ENCODE measurements at places on chromosomes 5 and 9.
A peak's percentile ranks its signal among the peaks of the same experiment; 100 is the strongest.

- DNase-seq, result no peak
Measured at GRCh38 chr5:157563373-157563928, 12.1 kb downstream of the ADAM19 start.

DNA sequence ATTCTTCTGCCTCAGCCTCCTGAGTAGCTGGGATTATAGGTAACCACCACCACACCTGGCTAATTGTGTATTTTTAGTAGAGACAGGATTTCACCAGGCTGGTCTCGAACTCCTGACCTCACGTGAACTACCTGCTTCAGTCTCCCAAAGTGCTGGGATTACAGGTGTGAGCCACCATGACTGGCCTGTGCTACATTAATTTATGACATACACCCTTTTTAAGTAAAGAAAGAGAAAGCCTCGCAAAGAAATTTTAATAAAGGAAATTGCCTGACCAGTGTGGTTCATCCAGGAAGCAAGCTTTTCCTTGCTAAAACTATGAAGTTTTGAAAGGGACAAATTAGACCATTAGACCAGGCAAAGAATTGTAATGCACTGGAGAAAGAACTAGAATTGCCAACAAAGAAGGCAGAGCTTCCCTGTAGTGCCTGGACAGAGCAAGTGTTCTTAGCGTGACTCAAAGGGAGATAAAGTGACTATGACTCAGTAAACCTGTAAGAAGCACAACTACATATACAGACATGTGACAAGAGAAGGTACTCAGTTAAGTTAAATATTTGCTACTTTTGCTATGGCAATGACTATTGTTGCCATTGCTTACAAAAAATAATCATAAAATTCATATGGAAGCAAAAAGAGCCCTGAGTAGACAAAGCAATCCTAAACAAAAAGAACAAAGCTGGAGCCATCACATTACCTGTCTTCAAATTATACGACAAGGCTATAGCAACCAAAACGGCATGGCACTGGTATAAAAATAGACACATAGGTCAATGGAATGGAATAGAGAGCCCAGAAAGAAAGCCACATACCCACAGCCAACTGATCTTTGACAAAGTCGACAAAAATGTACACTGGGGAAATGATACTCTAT lies 54.6 kb downstream of the FYB1 start:
- no peak for DNase-seq

GRCh38 chr9:83106263-83106662 lies 43.3 kb upstream of the RASEF start:
- no peak for DNase-seq

DNA sequence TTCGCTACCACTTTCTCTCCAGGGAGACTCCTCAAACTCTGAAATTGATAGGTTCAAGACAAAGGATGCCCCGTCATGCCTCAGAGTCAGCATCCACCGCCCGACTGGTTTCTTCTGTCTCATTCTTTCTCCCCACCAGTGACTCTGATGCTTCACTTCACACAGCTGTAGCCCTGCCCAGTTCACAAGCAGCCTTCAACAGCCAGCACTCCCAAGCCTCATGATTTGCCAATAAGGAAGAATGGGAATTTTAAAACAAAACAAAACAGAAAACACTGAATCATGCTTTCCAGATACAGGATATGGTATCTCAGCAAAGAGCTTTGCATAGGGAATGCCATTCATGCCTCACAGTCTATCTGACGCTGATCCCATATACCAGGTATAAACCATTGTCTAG lies 371.2 kb upstream of the RORB start:
- no peak for DNase-seq

- no peak for DNase-seq
Measured at GRCh38 chr5:157596487-157596886, 20.9 kb upstream of the ADAM19 start.

GRCh38 chr5:124342027-124342471 lies 404.4 kb downstream of the ZNF608 start:
- no peak for DNase-seq

- DNase-seq, result no peak
Measured at GRCh38 chr5:77774981-77775789, 954 bp downstream of the TBCA start.

GRCh38 chr5:74623006-74623611 lies 17.4 kb downstream of the ENC1 start:
- no peak for DNase-seq

DNA sequence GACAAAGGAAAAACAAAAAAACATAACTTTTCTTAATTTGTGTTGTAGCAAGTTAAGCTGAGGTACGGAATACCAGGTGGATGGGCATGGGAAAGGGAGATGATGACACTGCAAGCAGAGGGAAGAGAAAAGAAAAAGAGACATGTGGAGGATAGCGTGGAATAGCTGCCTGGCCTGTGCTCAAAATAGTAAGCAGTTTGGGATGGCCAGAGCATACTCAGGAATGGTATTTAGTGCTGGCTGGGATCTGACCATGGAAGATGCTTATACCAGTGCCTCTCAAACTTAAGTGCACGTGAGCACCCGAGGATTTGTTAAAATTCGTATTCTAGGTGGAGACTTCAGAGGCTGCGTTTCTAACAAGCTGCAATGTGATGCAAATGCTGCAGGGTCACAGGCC lies 41.3 kb downstream of the LNPEP start:
- DNase-seq, result no peak

DNA sequence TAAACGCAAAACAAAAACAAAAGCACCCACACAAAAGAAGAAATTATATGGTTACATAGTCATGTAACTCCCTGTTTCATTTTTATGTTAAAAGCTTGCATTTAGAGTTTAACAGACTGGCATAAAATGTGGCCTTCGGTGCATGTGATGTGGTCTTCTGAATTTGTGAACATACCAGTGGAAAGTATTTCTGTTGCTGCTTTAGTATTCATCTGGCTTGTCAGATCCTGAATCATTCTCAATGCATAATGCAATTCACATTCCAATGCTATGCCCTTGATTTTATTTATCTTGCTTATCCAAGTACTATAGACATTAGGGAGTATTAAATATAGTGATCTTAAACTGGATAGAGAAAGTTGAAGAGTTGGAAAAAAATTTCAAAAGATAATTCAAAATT lies 740.2 kb upstream of the ZNF608 start:
- DNase-seq, result no peak

DNA sequence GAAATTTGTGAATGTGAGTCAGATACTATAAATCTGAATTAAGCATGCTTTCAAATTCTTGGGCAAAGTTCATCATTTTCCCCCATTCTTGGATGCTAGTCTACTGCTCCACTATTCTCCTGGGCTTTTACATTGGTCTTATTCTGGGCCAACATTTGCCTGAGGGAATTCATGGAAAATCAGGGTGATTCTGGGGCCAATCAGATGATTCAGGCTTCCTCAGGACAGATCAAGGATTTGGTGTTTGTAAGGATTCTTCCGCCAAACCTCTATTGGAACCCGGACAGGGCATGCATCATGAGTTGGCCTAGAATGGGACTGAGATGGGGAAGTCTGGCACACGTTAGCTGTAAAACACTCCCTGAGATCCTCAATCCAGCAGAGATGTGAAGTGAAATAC lies 113.8 kb downstream of the MEF2C start:
- no peak for DNase-seq

GRCh38 chr5:130624805-130625204 lies 540.3 kb downstream of the HINT1 start:
- DNase-seq, result no peak

DNA sequence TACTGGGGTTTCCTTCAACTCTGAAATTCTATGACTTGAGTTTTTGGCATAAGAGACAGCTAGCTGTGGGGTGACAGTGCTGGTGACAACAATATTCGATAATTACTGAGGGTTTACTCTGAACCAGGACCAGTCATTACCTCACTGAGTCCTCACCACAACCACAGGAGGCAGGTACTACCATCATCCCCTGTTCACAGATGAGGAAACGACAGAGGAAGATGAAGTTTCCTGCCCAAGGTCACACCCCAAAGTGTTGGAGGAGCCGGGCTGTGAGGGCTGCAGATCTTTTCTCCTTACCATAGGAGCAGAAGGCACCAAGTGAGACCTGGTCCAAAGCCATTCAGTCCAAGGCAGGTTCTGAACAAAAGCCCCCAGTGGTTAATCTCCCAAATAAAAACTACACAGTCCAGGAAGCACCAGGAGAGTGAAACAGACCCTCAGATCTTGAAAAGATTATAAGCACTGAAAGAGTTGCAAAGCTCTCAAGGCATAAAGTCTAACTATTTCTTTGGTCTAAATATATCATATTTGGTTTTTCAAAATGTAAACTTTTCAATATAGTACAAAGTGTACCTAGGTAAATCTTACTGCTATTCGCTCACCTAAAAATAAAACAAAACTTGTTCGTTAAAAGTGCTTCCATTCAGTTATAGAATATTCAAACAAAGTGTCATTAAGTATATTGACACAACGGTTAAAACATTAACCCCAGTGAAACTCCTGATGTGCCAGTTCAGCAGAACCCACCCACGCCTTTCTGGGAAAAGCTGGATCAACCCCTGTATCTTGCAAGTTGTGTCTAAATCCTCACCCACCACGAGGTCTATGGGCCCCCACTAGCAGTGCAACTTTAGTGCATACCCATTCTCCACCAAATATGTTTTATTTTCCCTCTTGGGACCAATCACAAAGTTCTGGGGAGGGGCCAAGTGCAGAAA lies 82.6 kb upstream of the EQTN start:
- DNase-seq, result no peak

GRCh38 chr5:68224509-68225187 lies 9.1 kb downstream of the PIK3R1 start:
- no peak for DNase-seq

DNA sequence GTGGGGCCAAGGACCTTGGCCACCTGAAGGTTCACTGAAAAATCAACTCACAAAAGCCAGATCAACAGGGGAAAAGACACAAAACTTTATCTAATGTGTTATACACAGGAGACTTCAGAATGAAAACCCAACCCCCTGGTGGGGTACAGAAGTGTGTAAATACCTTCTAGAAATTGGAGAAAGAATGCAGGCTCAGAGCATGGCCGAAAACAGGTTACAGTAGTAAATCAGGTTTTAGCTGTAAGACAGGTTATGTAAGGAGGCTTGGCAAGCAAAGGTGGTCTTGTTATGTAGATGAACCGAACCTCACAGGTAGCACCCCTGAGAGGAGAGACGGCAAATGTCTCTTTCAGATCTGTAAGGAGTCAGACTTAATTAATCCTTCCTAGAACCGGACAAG lies 10.0 kb downstream of the CEMIP2 start:
- DNase-seq, result no peak

DNA sequence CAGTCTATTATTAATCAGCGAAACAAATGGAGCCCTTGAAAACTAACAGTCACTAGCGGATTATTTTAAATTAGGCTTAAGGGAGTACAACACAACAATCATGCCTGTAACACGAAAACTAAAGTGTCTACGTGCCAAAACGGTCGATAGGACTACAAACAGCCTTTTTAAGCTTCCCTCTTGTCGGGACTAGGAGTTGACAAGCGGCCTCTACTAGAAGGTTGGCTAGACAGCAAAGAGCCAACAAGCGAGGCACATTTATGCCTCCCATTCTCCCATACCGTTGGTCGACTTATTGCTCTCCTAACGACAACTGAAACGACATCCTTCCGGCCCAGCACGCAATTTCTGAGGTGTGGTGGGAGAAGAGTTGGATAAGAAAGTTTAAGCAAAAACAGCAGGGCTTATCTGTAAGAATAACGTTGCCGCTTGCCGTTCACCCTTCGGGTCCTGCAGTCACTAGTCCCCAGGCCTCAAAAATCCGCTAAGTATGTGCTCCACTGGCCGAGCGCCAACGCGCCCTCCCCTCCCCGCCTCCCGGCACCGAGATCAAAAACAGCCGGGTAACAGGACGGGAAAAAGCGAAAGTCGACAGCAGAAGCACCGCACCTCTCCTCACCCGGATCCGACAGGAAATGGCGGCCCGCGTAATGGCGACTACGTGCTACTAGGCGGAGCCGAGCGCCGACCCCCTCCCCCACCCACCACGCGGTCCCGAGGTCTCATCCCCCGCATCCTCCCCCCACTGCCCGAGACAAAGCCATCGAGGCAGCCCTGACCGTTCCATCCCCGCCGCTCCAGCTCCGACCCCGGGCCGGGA lies 813 bp downstream of the HNRNPK start:
- DNase-seq, result peak; percentile 80

- no peak for DNase-seq
Measured at GRCh38 chr9:618478-618877, 223.0 kb upstream of the DMRT1 start.

Measured in C1 segment of cervical spinal cord (tissue), 14 donors.